ENCODE measurements at places on chromosomes 16 and 17. TPM values are rescaled to one million over a fixed set of nuclear protein-coding genes. Genes with fewer than 3 reads are reported as not detected.

GRCh38 chr16:57058291-57058861, 34.0 kb upstream of the CPNE2 start:
- no peak overlapping the region for H3K27ac ChIP-seq
- H3K36me3 ChIP-seq = peaks cover 4% of the 10 kb centered on the region
- no peak overlapping the region for H3K4me3 ChIP-seq
- H3K4me1 ChIP-seq = no peaks in the 10 kb centered on the region
- no peak for DNase-seq
- H3K27me3 ChIP-seq = peaks cover 3% of the 10 kb centered on the region

GRCh38 chr17:79559111-79559887, 51.6 kb downstream of the RBFOX3 start:
- no peak for DNase-seq
- peaks cover 5% of the 10 kb centered on the region for H3K36me3 ChIP-seq
- H3K4me1 ChIP-seq = peaks cover 10% of the 10 kb centered on the region
- no peak overlapping the region for H3K27ac ChIP-seq

GRCh38 chr16:8915722-8916301, 33.7 kb downstream of the LITAFD start:
- H3K36me3 ChIP-seq = peaks cover 61% of the 10 kb centered on the region
- no peak for DNase-seq
- peaks cover 6% of the 10 kb centered on the region for H3K27me3 ChIP-seq
- H3K27ac ChIP-seq = no peak overlapping the region
- peak overlapping the region; percentile 66 for H3K4me3 ChIP-seq

- H3K4me1 ChIP-seq = no peaks in the 10 kb centered on the region
- DNase-seq = peak; percentile 76
- H3K27ac ChIP-seq = no peak within 1 kb of the TSS
- peaks cover 5% of the 10 kb centered on the region for H3K27me3 ChIP-seq
- H3K4me3 ChIP-seq = peak within 1 kb of the TSS; percentile 84
- H3K36me3 ChIP-seq = no peaks in the 10 kb centered on the region
Observed at GRCh38 chr16:21277927-21278706, at the start of gene CRYM. TSS of gene CRYM (minus strand) at chr16:21278290. CDS start at chr16:21278251, 39 bp downstream.

- no peaks in the 10 kb centered on the region for H3K36me3 ChIP-seq
- peaks cover 1% of the 10 kb centered on the region for H3K27me3 ChIP-seq
- no peak for DNase-seq
- H3K4me3 ChIP-seq = no peak overlapping the region
Observed at GRCh38 chr16:7372095-7372494, 39.5 kb downstream of the RBFOX1 start.

NACA2 gene
- total RNA-seq = not detected

DNA sequence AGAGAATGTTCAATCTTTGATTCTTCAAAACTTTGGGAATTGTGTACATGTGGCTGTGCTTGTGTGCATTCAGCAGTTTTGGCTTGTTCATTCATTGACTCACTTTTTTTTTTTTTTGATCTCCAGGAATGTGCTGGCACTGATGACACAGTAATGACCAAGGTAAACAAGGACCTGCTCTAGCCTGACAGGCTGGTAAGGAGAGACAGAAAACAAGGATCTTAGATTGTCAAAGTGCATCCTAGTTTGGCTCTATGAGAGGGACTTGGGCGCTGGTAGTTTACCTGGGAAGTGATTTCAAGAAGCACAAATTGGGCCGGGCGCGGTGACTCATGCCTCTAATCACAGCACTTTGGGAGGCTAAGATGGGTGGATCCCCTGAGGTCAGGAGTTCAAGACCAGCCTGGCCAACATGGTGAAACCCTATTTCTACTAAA, 233.1 kb upstream of the WSCD1 start:
- peaks cover 11% of the 10 kb centered on the region for H3K4me1 ChIP-seq
- H3K27me3 ChIP-seq = no peaks in the 10 kb centered on the region
- no peak for DNase-seq
- H3K4me3 ChIP-seq = no peak overlapping the region
- no peaks in the 10 kb centered on the region for H3K36me3 ChIP-seq

GRCh38 chr17:2691965-2692780, 19.4 kb downstream of the CLUH start:
- H3K4me3 ChIP-seq = no peak overlapping the region
- H3K27ac ChIP-seq = no peak overlapping the region
- H3K27me3 ChIP-seq = peaks cover 14% of the 10 kb centered on the region
- DNase-seq = no peak

DNA sequence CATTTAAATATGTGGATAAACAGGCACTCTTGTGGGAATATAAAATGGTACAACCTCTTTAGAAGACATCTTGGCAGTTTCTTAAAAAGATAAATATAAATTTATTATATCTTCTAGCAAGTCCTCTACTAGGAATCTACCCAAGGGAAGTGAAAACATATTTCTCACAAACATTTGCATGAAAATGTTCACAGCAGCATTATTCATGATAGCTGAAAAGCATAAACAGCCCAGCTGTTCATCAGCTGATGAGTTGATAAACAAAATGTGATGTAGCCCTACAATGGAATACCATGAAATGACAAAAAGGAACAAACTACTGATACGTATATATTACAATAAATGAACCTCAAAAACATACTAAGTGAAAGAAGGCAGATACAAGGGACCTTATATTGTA, 12.0 kb downstream of the DGKE start:
- no peaks in the 10 kb centered on the region for H3K27me3 ChIP-seq
- peaks cover 3% of the 10 kb centered on the region for H3K4me1 ChIP-seq
- no peak for DNase-seq
- no peak overlapping the region for H3K27ac ChIP-seq
- H3K4me3 ChIP-seq = no peak overlapping the region

- peaks cover 1% of the 10 kb centered on the region for H3K27me3 ChIP-seq
- DNase-seq = no peak
- H3K4me3 ChIP-seq = no peak overlapping the region
- no peaks in the 10 kb centered on the region for H3K4me1 ChIP-seq
- H3K36me3 ChIP-seq = peaks cover 9% of the 10 kb centered on the region
Observed at GRCh38 chr17:82416771-82417170, 1.4 kb upstream of the HEXD start.

DNA sequence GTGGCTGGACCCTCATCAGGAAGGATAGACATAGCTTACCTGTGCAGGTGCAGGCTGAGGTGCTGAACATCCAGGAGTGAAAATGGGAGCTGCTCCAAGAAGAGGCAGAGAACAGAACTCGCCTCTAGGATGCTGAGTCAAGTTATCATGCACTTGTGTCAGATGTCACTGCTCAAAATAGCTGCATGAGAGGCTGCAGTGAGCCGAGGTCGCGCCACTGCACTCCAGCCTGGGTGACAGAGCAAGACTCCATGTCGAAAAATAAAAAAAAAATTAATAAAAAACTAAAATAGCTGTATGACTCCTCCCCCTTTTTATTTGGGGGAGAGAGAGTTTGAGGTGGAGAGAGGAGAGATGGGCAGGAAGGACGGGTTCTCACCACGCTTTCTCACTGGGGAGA, 148.8 kb downstream of the FOXL1 start:
- no peaks in the 10 kb centered on the region for H3K36me3 ChIP-seq
- no peak overlapping the region for H3K27ac ChIP-seq
- no peak for DNase-seq
- H3K27me3 ChIP-seq = peaks cover 14% of the 10 kb centered on the region
- H3K4me1 ChIP-seq = peaks cover 8% of the 10 kb centered on the region

DNA sequence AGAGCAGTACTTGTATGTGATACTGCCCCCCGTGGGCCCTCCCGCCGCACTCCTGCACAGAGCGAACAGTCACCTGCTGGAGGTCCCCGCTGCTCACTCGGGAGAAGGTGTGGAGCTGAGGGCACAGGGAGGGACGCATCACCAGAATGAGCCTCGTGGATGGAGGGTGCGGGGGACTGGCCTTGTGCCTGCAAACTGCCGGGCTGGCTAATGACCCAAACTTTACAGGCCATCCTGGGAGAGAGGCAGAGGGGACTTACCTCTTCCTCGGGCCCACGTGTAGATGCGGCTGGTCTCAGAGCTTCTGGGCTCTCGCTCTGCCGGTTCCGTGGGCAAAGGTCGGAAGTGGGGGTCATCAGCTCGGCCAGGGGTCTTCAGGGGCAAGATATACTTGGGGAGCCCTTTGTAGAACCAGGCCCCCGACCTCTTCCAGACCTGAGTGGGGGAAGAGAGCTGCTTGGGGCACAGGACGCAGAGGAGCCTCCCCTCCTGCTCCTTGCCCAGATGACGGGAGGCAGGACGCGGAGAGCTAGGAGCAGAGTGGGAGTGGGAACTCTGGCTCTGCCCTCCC, 65.5 kb upstream of the DOC2B start:
- peaks cover 23% of the 10 kb centered on the region for H3K27me3 ChIP-seq
- H3K4me3 ChIP-seq = no peak overlapping the region
- no peak overlapping the region for H3K27ac ChIP-seq
- peaks cover 19% of the 10 kb centered on the region for H3K36me3 ChIP-seq
- no peak for DNase-seq

DNA sequence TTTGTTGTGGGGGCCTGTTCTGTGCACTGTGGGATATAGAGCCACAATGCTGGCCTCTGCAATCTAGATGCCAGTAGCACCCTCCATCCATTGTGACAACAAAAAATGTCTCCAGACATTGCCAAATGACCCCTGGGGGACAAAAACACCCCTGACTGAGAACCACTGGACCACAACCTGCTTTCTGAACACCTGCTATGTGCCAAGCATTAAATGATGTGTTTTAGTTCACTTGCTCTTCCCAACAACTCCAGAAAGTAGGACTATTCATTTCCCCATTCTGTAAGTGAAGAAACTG, 367.0 kb upstream of the ERCC4 start:
- no peak overlapping the region for H3K4me3 ChIP-seq
- H3K36me3 ChIP-seq = no peaks in the 10 kb centered on the region
- H3K4me1 ChIP-seq = no peaks in the 10 kb centered on the region
- H3K27ac ChIP-seq = no peak overlapping the region
- DNase-seq = no peak

DNA sequence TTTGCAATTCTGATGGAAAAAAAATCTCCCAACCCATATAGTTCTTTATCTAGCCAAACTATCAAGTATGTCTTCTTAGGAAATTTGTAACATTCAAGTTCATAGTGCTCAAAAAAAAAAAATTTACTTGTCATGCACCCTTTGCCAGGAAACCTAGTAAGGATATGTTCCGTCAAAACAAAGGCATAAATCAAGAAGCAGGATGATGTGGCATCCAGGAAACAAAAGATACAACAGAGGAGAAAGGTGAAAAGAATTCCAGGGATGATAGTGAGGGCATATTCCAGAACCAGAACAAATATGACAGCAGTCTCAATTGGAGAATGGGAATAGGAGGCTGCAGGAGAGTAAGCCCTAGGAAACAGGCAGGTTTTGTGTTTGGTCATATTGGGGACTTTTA, 104.6 kb downstream of the SPAG9 start:
- H3K4me1 ChIP-seq = peaks cover 15% of the 10 kb centered on the region
- H3K27me3 ChIP-seq = no peaks in the 10 kb centered on the region
- peaks cover 17% of the 10 kb centered on the region for H3K36me3 ChIP-seq

GRIN2A gene
- total RNA-seq = 0.03 TPM

ABAT gene
- total RNA-seq = 1.6 TPM
